Placental pericyte (primary cell): ENCODE measurements at places on chromosomes 1 and 21. TPM values are rescaled to one million over a fixed set of nuclear protein-coding genes. Genes with fewer than 3 reads are reported as not detected.

LCE1D gene
- not detected in 2 replicates for total RNA-seq

HNRNPR gene
- total RNA-seq, result 72.9 and 92.8 TPM in 2 replicates

VHLL gene
- 0.29 TPM in 1 of 2 replicates, not detected in the other for total RNA-seq

DAP3 gene
- total RNA-seq, result 82.8 and 101 TPM in 2 replicates

TRIM58 gene
- 2.7 and 5.9 TPM in 2 replicates for total RNA-seq

C1orf185 gene
- total RNA-seq, result not detected in 2 replicates

RAB13 gene
- total RNA-seq, result 30.9 and 105 TPM in 2 replicates

PLD5 gene
- total RNA-seq, result not detected in 2 replicates

ADCY10 gene
- total RNA-seq, result under 0.01 and 0.22 TPM in 2 replicates

SPATA21 gene
- total RNA-seq, result not detected in 2 replicates

C1orf141 gene
- total RNA-seq, result not detected in 2 replicates
